IPS DF 6.9 (cell line): ENCODE measurements at places on chromosomes 13 and 19.

DNA sequence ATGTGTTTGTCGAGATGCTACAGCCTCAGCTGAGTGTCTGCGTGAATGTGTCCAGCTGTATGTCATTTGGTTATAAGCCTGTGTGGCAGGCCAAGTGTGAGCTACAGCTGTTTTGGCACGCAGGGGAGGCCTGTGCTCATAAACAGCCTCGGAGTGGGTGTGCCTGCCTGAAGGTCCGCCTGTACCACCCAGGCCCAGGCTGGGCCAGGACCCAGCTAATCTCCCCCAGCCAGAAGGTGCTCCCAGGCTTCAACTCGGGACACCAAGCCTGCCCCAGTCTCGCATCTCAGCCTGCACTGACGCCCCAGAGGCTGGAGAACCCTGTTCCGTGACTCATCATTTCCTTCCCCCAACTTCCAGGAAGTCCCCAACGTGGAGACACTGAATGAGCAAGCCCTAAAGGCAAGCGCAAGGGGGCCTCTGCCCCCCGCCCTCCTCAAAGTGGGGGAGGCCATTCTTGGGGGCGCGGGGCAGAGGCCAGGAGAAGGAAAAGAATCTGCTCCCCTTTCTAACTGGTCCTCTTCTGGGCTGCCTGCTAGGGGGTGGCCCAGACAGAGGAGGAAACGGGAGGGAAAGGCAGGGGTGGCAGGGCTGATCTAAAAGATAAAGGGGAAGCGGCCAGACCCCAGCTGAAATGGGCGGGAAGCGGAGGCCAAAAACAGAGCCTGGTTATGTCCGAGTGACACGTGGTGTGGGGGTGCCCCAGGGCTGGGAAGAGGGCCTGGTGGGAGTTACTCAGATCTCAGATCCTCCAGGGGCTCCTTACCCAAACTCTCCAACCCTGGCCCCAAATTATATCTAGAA lies 2.0 kb downstream of the SLC1A5 start:
- H3K4me1 ChIP-seq: peaks cover 7% of the 10 kb centered on the region; the same call in 1 of the 2 replicates
- no peak for DNase-seq

DNA sequence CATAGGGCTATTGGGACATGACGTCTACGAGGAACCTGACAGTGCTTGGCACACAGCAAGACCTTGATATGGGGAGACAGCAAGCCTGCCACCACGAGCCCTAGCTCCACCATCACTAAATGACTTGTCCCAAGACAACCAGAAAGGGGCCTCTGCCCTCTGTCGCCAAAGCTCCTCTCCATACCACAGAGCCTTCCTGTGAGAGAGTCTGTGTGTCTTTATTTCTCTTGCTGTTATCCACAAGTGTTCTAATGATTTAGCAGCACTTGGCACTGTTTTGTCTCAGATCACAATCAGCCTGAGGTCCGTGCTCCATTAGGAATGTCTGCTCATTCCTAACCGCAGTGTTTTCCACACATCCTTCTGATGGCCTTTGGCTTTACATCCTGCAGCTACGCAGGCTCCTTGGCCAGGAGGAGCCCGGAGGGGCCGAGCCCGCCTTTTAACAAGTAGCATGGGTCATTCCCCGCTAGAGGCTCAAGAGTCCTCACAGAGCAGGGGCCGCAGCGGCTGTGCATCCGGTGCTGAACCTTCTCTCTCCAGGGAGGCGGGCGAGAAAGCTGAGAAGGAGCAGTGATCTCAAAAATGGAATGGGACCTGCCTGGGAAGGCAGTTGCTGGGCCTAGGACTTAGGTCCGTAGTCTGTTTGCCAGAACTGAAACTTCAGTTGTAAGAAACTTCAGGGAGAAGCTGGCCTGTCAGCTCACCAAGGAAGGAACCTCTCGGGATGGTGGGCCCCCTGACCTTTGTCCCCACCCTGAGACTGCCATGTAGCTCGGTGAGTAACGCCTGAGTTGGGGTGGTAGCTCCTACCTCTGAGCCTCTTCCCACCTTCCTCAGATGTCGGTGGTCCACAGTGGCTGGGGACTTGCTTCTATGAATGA lies 61.1 kb upstream of the HMGB1 start:
- no peaks in the 10 kb centered on the region for H3K4me1 ChIP-seq
- no peak for DNase-seq
- H3K27ac ChIP-seq: no peak overlapping the region
- H3K4me3 ChIP-seq: no peak overlapping the region

DNA sequence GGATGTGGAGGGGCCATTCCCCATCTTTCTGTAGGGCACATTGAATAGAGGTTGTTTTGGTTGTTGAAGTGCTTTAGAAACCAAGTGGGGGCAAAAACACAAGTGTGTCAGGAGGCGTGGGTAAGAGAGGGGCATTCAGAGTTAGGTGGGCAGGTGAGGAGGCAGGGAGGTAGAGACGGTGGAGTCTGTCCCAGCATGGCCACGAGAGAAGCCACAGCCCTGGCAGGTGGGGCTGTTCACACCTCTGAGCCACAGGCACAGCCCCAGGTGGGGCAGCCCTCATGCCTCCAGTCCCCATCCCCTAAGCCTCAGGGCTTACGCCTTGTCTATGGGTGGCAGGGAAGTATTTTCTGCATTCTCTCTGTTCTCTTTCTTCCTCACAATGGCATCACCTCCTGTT lies 43.7 kb downstream of the KCTD15 start:
- H3K4me1 ChIP-seq: no peaks in the 10 kb centered on the region
- H3K36me3 ChIP-seq: no peaks in the 10 kb centered on the region
- H3K27me3 ChIP-seq: no peaks in the 10 kb centered on the region
- H3K4me3 ChIP-seq: no peak overlapping the region
- H3K27ac ChIP-seq: no peak overlapping the region
- no peak for DNase-seq

GRCh38 chr19:5137571-5138124 lies 168.7 kb downstream of the KDM4B start:
- H3K27me3 ChIP-seq: no peaks in the 10 kb centered on the region
- no peak overlapping the region for H3K27ac ChIP-seq
- H3K4me1 ChIP-seq: 0 out of 2 replicates have a peak, but pooled peaks cover 1% of the 10 kb centered on the region
- peak; percentile 71 for DNase-seq
- H3K36me3 ChIP-seq: peaks cover 9% of the 10 kb centered on the region
- H3K4me3 ChIP-seq: no peak overlapping the region

DNA sequence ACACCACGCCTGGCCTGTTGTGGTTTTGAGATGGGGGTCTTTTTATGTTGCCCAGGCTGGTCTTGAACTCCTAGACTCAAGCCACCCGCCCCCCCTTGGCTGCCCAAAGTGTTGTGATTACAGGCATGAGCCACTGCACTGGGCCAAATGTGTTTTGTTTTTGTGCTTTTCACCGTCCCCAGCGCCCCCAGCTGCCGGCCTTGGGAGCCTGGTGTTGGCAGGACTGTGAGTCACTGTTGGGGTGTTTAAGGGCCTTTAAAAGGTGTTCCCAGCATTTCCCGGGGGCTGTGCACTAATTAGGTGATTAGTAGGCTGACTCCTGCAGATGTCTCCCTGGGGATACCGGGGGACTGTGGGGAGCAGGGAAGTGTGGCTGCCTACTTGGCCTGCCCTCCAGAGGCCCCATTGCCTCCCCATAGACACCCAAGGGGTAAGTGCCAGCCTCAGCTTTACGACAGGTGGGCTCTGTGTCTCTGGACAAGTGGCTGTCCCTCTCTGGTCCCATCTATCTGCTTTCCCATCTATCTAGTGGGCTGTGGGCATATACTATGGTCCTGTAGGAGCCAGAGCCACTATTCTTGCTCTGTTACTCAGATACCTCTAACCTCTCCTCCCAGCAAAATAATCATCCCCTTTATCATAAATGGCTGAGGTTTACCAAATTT lies 11.8 kb upstream of the TLE5 start:
- peaks cover 2% of the 10 kb centered on the region; the same call in 1 of the 2 replicates for H3K4me1 ChIP-seq
- H3K27ac ChIP-seq: no peak overlapping the region
- H3K4me3 ChIP-seq: no peak overlapping the region
- no peak for DNase-seq

- DNase-seq: no peak
- H3K4me3 ChIP-seq: no peak overlapping the region
- H3K27me3 ChIP-seq: no peaks in the 10 kb centered on the region
- H3K36me3 ChIP-seq: peaks cover 18% of the 10 kb centered on the region
- no peaks in the 10 kb centered on the region; the same call in 1 of the 2 replicates for H3K4me1 ChIP-seq
Measured at GRCh38 chr19:41430922-41431321, 3.7 kb upstream of the B3GNT8 start.

GRCh38 chr19:23287620-23288019 lies 37.4 kb upstream of the ZNF724 start:
- H3K27me3 ChIP-seq: no peaks in the 10 kb centered on the region
- no peak overlapping the region for H3K27ac ChIP-seq
- no peaks in the 10 kb centered on the region for H3K36me3 ChIP-seq
- no peaks in the 10 kb centered on the region for H3K4me1 ChIP-seq
- no peak overlapping the region for H3K4me3 ChIP-seq

- H3K27ac ChIP-seq: no peak within 1 kb of the TSS
- H3K4me1 ChIP-seq: peaks cover 2% of the 10 kb centered on the region
- H3K36me3 ChIP-seq: no peaks in the 10 kb centered on the region
- peaks cover 6% of the 10 kb centered on the region for H3K27me3 ChIP-seq
- no peak for DNase-seq
Measured at GRCh38 chr19:913080-913748, at the start of gene R3HDM4. TSS of gene R3HDM4 (minus strand) at chr19:913219. CDS start at chr19:913157, 62 bp downstream.

- H3K27me3 ChIP-seq: no peaks in the 10 kb centered on the region
- H3K36me3 ChIP-seq: peaks cover 24% of the 10 kb centered on the region
- no peak for DNase-seq
- H3K4me1 ChIP-seq: no peaks in the 10 kb centered on the region; the same call in 1 of the 2 replicates
- no peak overlapping the region for H3K4me3 ChIP-seq
Measured at GRCh38 chr19:40754611-40755247, 3.7 kb downstream of the SNRPA start.

DNA sequence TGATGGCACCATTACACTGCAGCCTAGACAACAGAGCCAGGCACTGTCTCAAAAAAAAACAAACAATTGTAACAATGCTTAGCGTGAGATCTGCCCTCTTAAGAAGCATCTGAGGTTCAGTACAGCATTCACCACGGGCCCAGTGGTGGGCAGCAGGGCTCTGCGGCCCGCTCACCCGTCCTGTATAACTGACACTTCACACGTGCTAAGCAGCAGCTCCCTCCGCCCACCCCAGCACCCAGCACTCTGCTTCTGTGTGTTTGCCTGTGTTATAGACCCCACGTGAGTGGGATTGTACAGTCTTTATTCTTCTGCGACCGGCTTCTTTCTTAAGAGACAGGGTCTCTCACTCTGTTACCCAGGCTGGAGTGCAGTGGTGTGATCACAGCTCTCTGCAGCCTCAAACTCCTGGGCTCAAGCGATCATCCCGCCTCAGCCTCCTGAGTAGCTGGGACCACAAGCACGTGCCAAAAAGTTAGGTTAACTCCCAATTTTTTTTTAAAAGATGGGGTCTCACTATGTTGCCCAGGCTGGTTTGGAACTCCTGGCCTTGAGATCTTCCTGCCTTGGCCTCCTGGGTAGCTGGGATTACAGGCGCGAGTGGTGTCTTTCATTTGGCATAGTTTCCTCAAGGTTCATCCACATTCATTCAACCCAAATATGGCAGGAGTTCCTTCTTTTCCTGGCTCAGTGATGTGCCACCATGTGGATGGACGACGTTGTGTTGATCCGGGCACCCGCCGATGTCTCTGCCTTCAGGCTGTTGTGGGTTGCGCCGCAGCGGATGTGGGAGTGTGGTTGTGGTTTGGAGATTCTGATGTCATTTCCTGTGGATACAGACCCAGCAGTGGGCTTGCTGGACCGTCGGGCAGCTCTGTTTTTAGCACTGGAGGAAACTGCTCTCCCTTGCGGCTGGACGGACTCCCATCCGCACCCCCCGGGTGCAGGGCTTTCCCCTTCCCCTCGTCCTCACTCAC lies 170.0 kb downstream of the KDM4B start:
- peaks cover 10% of the 10 kb centered on the region for H3K36me3 ChIP-seq
- no peaks in the 10 kb centered on the region for H3K27me3 ChIP-seq
- 0 out of 2 replicates have a peak, but pooled peaks cover 1% of the 10 kb centered on the region for H3K4me1 ChIP-seq
- no peak overlapping the region for H3K4me3 ChIP-seq

GRCh38 chr13:99199541-99200431 lies 868 bp upstream of the UBAC2 start:
- H3K4me1 ChIP-seq: 0 out of 2 replicates have a peak, but pooled peaks cover 2% of the 10 kb centered on the region
- H3K4me3 ChIP-seq: peak overlapping the region; percentile 99
- H3K27me3 ChIP-seq: no peaks in the 10 kb centered on the region
- H3K27ac ChIP-seq: no peak overlapping the region
- H3K36me3 ChIP-seq: no peaks in the 10 kb centered on the region

- H3K36me3 ChIP-seq: no peaks in the 10 kb centered on the region
- DNase-seq: no peak
- H3K4me3 ChIP-seq: no peak overlapping the region
- H3K27ac ChIP-seq: no peak overlapping the region
- peaks cover 3% of the 10 kb centered on the region; the same call in 1 of the 2 replicates for H3K4me1 ChIP-seq
Measured at GRCh38 chr19:9878511-9879196, 43.5 kb downstream of the PIN1 start.

DNA sequence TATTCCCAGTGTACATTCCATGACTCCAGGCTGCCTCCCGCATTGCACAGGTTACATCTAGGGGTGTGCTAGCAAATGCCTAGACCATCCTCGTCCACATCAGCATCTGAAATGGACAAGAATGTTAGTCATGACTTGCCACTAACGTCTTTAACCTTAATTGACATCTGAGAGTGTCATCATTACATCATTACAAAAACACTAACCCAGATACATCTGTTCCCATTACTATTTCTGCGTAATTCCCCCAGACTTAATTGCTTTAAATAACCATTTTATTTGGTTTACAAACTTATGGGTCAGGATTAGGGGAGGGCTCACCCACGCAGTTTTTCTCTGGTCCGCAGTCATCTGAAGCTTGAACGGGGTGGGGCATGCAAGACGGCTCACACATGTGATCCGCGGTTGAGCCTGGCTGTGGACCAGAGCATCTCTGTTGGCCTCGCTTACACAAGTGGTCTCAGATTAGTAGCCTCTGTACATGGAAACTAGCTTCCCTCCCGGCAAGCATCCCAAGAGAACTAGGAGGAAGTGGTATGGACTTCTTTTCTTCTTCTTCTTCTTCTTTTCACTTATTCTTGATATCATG lies 15.9 kb downstream of the KL start:
- no peak overlapping the region for H3K27ac ChIP-seq
- H3K4me3 ChIP-seq: no peak overlapping the region
- H3K4me1 ChIP-seq: peaks cover 2% of the 10 kb centered on the region
- no peaks in the 10 kb centered on the region for H3K27me3 ChIP-seq

- peaks cover 35% of the 10 kb centered on the region for H3K36me3 ChIP-seq
- H3K27ac ChIP-seq: no peak overlapping the region
- H3K4me1 ChIP-seq: no peaks in the 10 kb centered on the region; the same call in 1 of the 2 replicates
- no peak for DNase-seq
- H3K27me3 ChIP-seq: no peaks in the 10 kb centered on the region
Measured at GRCh38 chr19:10110076-10110971, 1.2 kb upstream of the P2RY11 start.

GRCh38 chr13:91056746-91057145 lies 290.7 kb upstream of the MIR17HG start:
- no peak for DNase-seq
- no peaks in the 10 kb centered on the region for H3K27me3 ChIP-seq
- no peaks in the 10 kb centered on the region for H3K36me3 ChIP-seq
- H3K27ac ChIP-seq: no peak overlapping the region
- H3K4me3 ChIP-seq: no peak overlapping the region
